Vagina (tissue), 2 donors: ENCODE measurements at places on chromosomes 5 and 9.

DNA sequence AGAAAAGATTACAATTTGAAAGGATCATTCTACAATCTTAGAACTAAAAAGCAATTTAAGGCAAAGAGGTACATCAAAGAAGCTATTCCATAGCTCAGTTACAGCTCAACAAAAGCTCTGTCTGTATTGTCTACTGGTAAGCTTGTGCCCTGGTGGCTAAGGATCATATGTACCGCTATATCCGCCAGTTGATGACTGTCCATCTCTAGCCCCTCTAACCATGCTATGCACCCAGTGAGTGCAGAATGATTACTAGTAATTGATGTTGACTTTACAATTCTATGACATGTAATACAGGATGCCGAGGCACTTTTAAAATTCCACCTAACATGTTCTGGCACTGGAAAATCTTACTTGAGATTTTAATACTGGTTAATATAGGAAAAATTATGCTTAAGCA is 13.1 kb downstream of the LOX start:
- H3K4me3 ChIP-seq, result no peak overlapping the region
- no peak overlapping the region for H3K27ac ChIP-seq
- H3K36me3 ChIP-seq, result peaks cover 10% of the 10 kb centered on the region
- DNase-seq, result no peak

DNA sequence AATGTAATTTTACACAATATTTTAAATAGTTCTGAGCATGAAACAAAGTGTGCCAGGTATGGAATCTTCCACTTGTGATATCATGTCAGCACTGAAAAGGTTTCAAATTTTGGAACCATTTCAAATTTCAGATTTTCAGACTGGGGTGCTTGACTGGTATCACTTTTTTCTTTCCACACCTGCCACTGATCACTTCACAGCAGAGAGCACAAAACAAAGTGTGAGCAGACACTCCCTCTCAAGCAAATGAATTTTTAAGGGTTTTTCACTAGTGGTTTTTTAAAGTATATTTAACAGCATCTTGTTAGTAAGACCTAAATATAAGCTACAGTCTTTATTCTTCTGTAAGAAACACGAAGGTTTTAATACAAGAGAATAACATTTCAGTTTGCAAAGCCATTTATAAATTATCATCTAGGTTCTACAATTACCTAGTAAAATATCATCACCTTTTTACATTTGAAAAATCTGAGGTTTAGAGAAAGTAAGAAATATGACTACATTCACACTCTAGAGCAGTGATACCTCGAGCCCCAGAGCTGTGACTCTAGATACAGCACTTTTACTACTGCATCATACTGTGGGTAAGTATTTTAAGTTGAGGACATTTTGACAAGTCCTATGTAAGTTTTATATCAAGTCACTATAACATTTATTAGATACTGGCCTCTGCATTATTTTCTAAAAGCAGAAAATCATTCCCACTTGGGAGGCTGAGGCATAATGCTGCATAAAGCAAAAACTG is 14.6 kb downstream of the GOLPH3 start:
- H3K27ac ChIP-seq, result no peak overlapping the region
- H3K4me3 ChIP-seq, result no peak overlapping the region
- peaks cover 70% of the 10 kb centered on the region for H3K4me1 ChIP-seq
- H3K27me3 ChIP-seq, result no peaks in the 10 kb centered on the region

- no peaks in the 10 kb centered on the region for H3K4me1 ChIP-seq
- DNase-seq, result no peak
- H3K27ac ChIP-seq, result no peak overlapping the region
These were observed 86.1 kb upstream of the CEP78 start for GRCh38 chr9:78149702-78150291.

- no peaks in the 10 kb centered on the region for H3K36me3 ChIP-seq
- H3K4me3 ChIP-seq, result no peak overlapping the region
- DNase-seq, result no peak
- H3K27ac ChIP-seq, result no peak overlapping the region
These were observed 64.9 kb downstream of the MARCHF3 start for GRCh38 chr5:126965487-126965886.

- DNase-seq, result no peak
- H3K36me3 ChIP-seq, result no peaks in the 10 kb centered on the region
- no peaks in the 10 kb centered on the region for H3K4me1 ChIP-seq
- no peak overlapping the region for H3K4me3 ChIP-seq
These were observed 23.8 kb upstream of the IQGAP2 start for GRCh38 chr5:76379316-76379715.

DNA sequence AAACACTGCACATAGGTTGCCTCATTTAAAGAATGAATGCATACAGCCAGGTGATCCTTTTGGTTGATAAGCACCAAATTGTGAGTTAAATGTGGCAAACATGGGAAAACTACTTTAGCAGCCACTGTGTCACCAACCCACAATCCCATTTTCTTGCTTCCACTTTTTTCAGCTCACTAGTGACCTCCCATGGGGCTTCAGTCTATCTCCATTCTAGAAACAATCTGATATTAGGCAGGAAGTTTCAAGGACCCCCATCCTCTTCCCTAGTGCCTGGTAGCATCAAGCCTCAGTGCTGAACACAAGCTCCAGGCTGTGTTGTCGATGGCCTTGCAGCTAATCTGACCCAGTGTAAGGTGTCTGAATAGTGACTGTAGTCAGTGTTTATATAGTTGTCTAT is 66.2 kb downstream of the PLPPR1 start:
- H3K36me3 ChIP-seq, result no peaks in the 10 kb centered on the region
- H3K27me3 ChIP-seq, result no peaks in the 10 kb centered on the region
- no peak overlapping the region for H3K4me3 ChIP-seq
- no peak for DNase-seq
- H3K27ac ChIP-seq, result no peak overlapping the region

DNA sequence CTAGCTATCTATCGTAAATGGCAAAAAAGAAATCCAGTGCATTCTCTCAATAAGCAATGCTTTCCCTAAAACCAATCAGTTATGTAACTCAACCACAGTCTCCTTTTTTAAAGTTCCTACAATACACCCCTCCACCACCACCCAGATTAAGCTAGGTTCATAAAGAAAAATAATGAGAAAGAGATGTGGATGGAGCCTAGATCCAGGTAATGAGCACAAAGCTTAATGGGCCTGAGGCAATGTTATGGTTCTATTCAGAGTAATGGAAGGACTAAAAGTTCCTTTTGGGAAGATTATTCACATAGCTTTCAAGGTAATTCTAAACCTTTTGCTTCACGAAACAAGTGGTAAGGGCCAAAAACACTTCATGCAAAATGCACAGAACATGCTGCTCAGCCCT is 113.5 kb downstream of the MPDZ start:
- H3K27me3 ChIP-seq, result no peaks in the 10 kb centered on the region
- H3K36me3 ChIP-seq, result no peaks in the 10 kb centered on the region
- DNase-seq, result no peak
- no peaks in the 10 kb centered on the region for H3K4me1 ChIP-seq

- H3K4me3 ChIP-seq, result no peak overlapping the region
- DNase-seq, result no peak
- no peak overlapping the region for H3K27ac ChIP-seq
- no peaks in the 10 kb centered on the region for H3K27me3 ChIP-seq
- no peaks in the 10 kb centered on the region for H3K36me3 ChIP-seq
- no peaks in the 10 kb centered on the region for H3K4me1 ChIP-seq
These were observed 9.2 kb upstream of the SLC9A3 start for GRCh38 chr5:533243-533954.

DNA sequence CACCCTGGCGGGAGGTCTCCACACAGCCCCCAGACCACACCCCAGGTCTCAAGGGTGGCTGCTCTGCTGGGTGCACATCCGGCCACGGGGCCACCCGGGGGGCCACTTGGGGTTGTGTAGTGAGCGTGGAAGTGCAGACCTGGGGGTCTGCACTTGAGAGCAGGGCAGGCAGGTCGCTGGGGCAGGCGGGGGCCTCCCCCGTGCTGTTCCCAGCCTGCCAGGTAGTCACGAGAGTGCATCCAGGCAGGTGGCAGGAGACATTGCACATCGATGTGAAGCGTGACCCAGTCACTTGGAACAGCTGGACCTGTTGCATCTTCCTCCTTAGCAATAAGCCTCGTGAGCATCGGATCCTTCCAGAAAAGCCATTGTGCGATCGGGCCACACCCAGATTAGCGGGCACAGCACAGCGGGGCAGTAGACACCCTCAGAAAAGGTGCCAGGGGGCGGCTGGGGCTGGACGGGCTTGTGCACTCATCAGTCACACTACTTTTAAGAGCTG is 4.8 kb upstream of the ENTPD8 start:
- no peaks in the 10 kb centered on the region for H3K27me3 ChIP-seq
- DNase-seq, result no peak
- H3K4me1 ChIP-seq, result peaks cover 22% of the 10 kb centered on the region
- no peaks in the 10 kb centered on the region for H3K36me3 ChIP-seq
- H3K4me3 ChIP-seq, result no peak overlapping the region
- no peak overlapping the region for H3K27ac ChIP-seq

DNA sequence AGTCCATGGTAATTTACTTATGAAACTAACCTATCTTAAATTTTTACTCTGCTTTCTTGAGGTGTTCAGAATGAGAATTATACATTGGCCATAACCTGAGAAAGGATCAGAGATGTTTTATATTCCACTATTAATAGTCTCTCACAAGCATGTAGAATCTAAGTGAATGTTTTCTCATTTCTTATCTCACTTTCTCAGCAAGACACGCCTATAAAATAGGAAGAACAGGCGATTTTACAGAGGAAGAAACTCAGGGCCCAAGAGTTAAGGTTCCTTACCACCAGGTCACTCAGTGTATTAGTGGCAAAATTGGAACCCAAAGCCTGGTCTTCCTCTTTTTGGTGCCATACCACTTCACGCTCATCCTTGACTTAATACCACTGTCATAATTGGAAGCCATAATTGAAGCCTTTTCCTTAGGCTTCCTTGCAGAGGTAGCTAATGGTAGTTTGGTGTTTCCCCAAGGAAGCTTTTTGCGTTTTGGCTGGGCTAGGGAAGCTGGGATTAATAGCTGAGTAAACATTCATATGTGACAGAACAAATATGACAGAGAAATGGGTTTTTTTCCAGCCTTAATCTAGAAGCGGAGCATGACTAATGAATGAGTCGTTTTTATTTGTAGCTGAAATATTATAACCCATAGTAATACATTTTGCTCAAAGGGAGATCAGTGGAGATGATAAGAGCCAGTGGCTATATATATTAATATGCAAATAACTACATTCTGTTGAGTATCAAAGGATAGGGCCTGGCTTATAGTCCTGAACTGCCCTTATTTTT is 16.9 kb downstream of the HMGXB3 start:
- no peak overlapping the region for H3K27ac ChIP-seq
- H3K4me3 ChIP-seq, result no peak overlapping the region
- H3K27me3 ChIP-seq, result no peaks in the 10 kb centered on the region
- H3K4me1 ChIP-seq, result peaks cover 18% of the 10 kb centered on the region
- H3K36me3 ChIP-seq, result peaks cover 73% of the 10 kb centered on the region

- no peaks in the 10 kb centered on the region for H3K36me3 ChIP-seq
- no peaks in the 10 kb centered on the region for H3K4me1 ChIP-seq
- DNase-seq, result no peak
- no peaks in the 10 kb centered on the region for H3K27me3 ChIP-seq
These were observed 146.5 kb downstream of the NSG2 start for GRCh38 chr5:174191850-174192655.

DNA sequence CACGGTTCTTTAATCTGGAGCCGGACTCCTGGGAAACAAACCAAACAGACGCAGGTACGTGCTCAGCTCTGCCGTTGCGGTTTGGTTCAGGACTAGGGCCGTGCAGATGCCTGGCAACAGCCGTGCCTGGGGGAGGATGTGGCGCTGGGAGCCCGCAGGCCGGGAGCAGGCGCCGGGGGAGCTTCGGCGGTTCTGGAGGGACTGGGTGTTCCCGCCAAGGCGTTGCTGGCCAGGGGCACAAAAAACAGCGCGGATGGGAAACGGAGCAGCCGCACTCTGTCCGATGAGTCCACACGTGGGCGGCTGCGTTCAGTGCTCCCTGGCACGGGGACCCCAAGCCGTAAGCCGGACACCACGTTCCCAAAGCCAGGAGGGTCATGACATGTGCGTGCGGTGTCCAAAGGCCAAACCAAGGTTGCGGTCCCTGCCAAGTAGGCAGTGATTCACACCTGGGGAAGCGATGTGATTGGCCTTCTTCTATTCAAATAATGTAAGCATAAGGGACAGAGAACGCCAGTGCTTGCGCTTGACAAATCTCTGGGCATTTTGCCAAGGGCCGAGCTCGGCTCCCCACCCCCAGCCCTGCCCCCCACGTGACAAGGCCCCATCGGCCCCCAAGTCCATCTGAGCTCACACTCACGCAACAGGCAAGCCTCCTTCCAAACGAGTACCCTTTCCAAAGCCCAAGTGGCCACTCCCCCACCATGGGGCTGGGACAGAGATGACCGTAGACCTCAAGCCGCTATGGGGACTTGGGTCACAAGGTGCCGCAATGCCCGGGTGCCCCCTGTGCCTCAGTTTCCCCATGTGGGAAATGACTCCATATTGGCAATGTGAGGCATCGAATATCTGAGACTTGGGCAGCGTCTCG is 49.7 kb upstream of the NKD2 start:
- no peaks in the 10 kb centered on the region for H3K27me3 ChIP-seq
- DNase-seq, result peak; percentile 81
- no peak overlapping the region for H3K4me3 ChIP-seq
- no peaks in the 10 kb centered on the region for H3K36me3 ChIP-seq
- peaks cover 28% of the 10 kb centered on the region for H3K4me1 ChIP-seq

DNA sequence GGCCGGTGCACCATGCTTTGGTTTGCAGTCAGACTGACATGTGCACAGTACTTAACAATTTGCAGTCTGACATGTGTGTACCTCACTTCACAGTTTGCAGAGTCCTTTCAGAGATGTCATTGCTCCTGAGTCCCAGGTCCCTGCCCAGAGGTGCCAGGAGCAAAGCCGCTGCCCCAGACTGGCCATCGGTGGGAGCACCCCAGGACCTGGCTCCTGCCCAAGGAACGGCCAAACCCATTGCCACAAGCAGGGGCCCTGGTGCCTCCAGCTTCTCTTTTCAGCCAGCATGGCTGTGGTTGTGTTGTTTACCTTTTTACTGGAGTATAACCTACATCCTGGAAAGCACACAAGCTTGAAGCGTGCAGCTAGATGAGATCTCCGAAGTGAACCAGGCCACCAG is 28.6 kb downstream of the RASGEF1C start:
- H3K27ac ChIP-seq, result no peak overlapping the region
- H3K36me3 ChIP-seq, result no peaks in the 10 kb centered on the region
- H3K27me3 ChIP-seq, result no peaks in the 10 kb centered on the region
- H3K4me1 ChIP-seq, result peaks cover 9% of the 10 kb centered on the region
- no peak for DNase-seq
- no peak overlapping the region for H3K4me3 ChIP-seq

GRCh38 chr5:74384851-74385250 is 255.7 kb downstream of the ENC1 start:
- H3K27ac ChIP-seq, result no peak overlapping the region
- H3K27me3 ChIP-seq, result no peaks in the 10 kb centered on the region
- H3K4me1 ChIP-seq, result peaks cover 10% of the 10 kb centered on the region
- H3K4me3 ChIP-seq, result no peak overlapping the region
- H3K36me3 ChIP-seq, result no peaks in the 10 kb centered on the region

GRCh38 chr9:112074250-112075008 is 100.7 kb downstream of the SUSD1 start:
- no peak for DNase-seq
- no peaks in the 10 kb centered on the region for H3K27me3 ChIP-seq
- H3K4me1 ChIP-seq, result peaks cover 17% of the 10 kb centered on the region
- peak overlapping the region; percentile 64 for H3K27ac ChIP-seq
- no peak overlapping the region for H3K4me3 ChIP-seq

DNA sequence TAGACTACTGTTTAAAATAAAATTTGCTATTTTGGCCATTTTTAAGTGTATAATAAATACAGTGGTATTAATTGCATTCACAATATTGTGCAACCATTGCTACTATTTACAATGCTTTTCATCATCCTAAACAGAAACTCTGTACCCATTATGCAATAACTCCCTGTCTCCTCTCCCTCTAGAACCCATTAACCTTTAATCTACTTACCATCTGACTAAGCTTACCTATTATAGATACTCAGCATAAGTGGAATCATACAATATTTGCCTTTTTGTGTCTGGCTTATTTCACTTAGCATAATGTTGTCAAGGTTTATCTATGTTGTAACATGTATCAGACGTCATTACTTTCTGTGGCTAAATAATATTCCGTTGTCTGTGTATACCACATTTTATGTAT is 25.9 kb downstream of the CD14 start:
- no peaks in the 10 kb centered on the region for H3K36me3 ChIP-seq
- H3K27ac ChIP-seq, result no peak overlapping the region
